ENCODE measurements at places on chromosomes 1 and 21.

GRCh38 chr1:228736844-228737445 is 1.7 kb downstream of the RHOU start:
- no peak for DNase-seq

DNA sequence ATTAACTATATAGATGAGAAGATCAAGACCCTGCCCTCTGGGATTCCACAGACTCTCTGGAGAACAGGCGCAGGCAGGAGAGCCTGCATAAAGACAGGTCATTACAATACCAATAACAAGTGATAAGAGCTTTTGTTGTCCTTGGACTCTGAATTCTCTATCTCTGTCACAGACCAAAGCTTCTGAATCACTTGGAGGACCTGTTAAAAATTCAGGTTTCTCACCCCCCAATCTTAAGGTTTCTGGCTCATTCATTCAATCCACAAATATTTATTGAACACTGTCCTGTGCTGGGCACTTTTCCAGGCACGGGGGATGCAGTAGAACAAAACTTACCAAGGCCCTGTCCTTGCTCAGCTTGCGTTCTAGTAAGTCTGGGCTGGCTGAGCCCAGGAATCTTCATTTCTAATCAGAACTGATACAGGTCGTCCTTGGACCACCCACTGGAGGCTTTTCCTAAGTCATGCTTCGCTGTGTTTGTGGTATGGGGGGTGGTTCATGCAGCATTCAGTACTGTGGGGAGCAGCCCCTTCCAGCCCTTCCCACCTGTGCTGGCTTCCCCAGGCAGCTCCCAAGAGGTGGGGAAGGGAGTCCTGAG is 1.4 kb downstream of the EFNA4 start:
- DNase-seq, result no peak

- DNase-seq, result no peak
Measured at GRCh38 chr1:95991787-95992520, 729.6 kb upstream of the PTBP2 start.

- DNase-seq, result no peak
Measured at GRCh38 chr1:207603777-207604176, 41.2 kb upstream of the CR1L start.

DNA sequence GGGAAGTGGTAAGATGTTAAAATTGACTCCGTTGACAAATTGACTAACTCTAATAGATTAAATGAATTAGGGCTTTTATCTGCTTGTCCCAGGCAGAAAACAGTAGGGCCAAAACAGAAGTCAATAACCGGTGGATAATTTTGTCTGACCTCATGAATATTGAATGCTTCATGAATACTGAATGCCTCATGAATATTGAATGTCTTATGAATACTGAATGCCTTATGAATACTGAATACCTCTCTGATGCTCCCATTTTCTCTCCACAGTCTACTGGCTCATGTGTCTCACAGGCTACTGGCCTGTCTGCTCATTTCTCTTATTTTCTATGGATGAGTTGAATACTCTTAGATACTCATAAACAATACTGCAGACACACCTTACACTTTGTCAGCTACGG is 56.0 kb downstream of the POFUT2 start:
- DNase-seq, result no peak

DNA sequence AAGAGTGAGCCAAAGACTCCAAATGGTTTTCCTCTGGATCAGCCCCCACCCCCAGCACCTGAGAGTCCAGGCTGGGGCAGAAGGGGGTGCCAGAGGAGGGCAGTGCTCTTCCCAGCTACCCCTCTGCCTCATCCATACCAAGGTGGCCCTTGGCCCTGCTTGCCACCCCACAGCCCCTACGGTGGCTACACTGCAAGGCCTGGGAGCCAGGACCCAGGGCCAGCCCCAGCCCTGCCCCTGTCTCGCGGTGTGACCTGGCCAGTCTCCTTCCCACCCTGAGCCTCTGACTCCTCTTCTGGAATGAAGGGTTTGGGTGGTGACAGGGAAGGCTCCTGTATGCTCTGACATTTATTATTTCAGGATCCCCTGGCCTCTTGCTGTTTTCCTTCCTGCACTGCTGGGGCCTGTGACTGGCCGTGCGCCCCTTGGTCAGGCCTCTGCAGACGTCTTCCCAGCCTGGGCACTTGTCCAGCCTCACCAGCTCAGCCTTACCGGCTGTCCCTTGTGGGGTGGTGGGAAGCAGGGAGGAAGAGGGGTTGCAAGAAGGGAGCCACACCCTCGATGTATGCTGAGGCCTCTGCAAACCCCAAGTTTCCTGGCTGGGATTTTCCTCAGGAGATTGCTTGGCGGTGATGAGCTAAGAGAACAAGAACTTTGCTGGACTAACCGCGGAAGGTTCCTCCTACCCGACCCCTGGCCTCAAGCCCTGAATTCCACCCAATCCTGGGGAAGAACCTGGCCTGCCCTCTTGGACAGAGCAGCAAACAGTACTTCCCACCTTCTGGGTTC is 13.5 kb downstream of the ASAP3 start:
- DNase-seq, result no peak

- no peak for DNase-seq
Measured at GRCh38 chr1:166172106-166172505, 5.3 kb upstream of the FAM78B start.

DNA sequence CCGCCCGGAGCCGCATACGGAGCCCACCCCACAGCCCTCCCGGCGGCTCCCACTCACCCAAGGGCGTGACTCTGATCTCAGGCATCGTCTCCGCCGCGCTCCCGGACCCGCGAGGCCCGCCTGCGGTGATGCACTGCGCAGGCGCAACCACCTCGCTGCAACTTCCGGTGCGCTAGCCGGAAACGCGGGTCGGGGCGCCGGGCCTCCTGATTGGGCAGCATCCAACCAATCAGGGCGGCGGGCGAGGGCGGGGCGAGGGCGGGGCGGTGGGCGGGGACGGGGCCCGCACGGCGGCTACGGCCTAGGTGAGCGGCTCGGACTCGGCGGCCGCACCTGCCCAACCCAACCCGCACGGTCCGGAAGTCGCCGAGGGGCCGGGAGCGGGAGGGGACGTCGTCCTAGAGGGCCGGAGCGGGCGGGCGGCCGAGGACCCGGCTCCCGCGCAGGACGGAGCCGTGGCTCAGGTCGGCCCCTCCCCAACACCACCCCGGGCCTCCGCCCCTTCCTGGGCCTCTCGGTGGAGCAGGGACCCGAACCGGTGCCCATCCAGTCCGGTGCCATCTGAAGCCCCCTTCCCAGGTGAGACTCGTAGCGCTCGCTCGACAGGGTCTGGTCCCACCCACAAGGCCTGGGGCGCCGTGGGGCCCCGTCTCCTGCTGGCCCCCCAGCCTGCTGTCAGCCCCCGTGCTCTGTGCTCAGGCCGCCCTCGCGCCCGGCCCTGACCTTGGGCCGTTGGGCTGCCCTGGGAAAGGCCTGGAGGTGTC is at the start of the genes CPTP and INTS11:
Gene CPTP, plus strand, starts transcription at position 279 of the 764 bp plus-strand sequence. CDS start 2,109 bp downstream, outside the sequence.
Gene INTS11, minus strand, starts transcription at position 137 of the 764 bp plus-strand sequence. Its CDS starts 52 bp downstream, at position 85.
- peak; percentile 94 for DNase-seq

- no peak for DNase-seq
Measured at GRCh38 chr1:99004861-99005442, at the start of gene PLPPR5. TSS of gene PLPPR5 (minus strand) at chr1:99004861. CDS start at chr1:99004671, 190 bp downstream.

GRCh38 chr1:117794073-117794472 is 135.3 kb downstream of the GDAP2 start:
- DNase-seq, result no peak

- no peak for DNase-seq
Measured at GRCh38 chr1:1550591-1551432, 10.4 kb upstream of the TMEM240 start.

- no peak for DNase-seq
Measured at GRCh38 chr1:157181258-157181657, 43.1 kb upstream of the ETV3 start.

All from stimulated activated CD4-positive, alpha-beta T cell treated with anti-CD3 and anti-CD28 coated beads, Interleukin-12 subunit alpha, Interleukin-12 subunit beta, amount 100 ng/mL, for 48 hours (primary cell).